ENCODE measurements at places on chromosomes 12 and 14.

- no peak for DNase-seq
Measured at GRCh38 chr14:32319368-32320049, 9.6 kb upstream of the AKAP6 start.

DNA sequence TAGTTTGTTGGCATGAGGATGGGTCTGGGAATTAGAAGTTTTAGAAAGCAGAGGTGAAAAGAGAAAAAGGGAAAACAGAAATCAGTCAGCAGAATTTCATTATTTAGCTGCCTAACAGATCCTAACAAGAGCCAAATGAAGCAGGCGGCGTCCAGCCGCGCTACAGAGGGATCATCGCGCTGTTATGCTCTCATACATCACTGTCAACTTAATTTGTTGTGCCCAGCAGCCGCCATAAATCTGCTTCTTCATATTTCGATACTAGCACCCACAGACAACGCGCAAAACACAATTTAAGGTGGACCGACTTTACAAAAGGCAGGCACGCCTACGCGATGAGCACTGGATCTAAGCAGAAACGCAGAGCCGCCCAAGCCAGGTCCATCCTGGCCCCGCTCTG lies 66.7 kb downstream of the SETD3 start:
- no peak for DNase-seq

- DNase-seq: no peak
Measured at GRCh38 chr12:118417942-118418341, 41.6 kb downstream of the SUDS3 start.

GRCh38 chr12:131834798-131835615 lies 6.8 kb downstream of the MMP17 start:
- DNase-seq: no peak

- no peak for DNase-seq
Measured at GRCh38 chr12:51472984-51473383, 48.4 kb downstream of the SLC4A8 start.

GRCh38 chr14:92841930-92842329 lies 47.8 kb downstream of the GOLGA5 start:
- DNase-seq: no peak

GRCh38 chr14:82655770-82656169 lies 1122.1 kb upstream of the SEL1L start:
- no peak for DNase-seq

GRCh38 chr14:39576736-39577135 lies 144.5 kb upstream of the FBXO33 start:
- no peak for DNase-seq

DNA sequence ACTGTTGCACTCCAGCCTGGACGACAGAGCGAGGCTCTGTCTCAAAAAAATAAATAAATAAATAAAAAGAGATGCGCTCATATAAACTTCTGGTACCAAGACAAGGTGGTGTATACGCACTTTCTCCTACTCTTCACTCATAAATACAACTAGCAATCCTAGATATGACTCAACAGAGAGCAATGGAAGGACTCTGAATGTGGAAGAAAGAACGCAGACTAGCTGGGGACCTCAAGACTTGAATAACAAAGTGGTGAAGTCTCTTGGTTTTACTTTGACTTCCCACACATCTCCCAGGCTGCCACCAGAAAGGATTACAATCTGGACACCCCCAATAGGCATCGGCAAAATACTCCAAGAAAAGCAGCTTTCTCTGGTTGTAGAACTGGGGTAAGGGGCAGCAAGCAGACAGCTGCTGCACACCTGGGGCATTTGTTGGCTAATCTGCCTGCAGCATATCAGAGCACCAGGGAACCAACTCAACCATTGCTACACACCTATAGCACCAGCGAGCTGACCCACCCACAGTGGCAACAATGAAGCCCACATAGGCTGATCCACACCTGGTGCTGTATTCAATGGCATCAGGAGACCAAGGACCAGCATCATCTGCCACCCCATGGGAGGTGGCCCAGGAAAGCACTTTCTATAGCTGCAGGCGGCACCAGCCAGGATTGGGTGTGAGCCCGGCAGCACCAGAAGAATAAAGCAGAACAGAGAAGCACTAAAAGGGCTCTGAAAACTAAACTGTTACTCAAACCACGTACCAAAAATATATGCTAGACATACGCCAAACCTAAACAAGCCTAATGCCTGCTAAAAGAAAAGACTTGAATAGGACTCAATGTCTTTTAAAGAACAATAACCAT lies 1231.7 kb upstream of the TMEM132C start:
- no peak for DNase-seq

- no peak for DNase-seq
Measured at GRCh38 chr12:106171117-106171750, 32.5 kb upstream of the NUAK1 start.

- no peak for DNase-seq
Measured at GRCh38 chr14:91029456-91030217, 30.8 kb downstream of the RPS6KA5 start.

GRCh38 chr14:89493406-89493805 lies 76.4 kb upstream of the FOXN3 start:
- DNase-seq: no peak

GRCh38 chr14:89332031-89332430 lies 85.0 kb downstream of the FOXN3 start:
- peak; percentile 42 for DNase-seq

DNA sequence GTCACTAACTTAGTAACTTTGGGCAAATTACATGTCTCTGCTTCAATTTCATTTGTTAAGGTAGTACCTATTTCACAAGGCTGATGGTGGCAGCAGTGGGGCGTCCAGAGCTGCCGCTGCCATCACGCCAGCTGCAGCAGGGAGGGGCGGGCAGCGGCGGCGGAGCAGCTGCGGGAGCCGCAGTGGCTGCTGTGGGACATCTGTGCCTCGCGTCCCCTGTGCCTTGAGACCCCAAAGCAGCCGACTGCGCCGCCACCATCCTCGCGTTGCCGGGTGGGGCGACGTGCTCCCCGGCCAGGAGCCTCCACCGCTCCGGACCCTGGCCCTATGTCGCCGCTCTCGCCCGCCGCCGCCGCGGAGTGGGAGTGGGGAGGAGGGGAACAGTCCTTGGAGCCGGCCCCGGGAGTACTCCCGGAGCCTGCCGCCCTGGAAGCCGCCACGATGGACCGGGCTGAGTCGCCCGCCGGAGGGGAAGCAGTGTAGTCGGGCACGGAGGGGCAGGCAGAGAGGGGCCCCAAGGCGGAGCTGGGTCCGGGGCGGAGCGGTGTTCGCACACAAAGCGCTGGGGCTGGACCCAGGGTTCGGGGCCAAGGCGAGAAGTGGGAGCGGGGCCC lies 51.4 kb downstream of the A2M start:
- DNase-seq: peak; percentile 65

GRCh38 chr14:53187921-53188463 lies 34.9 kb upstream of the DDHD1 start:
- no peak for DNase-seq

GRCh38 chr12:111440631-111441030 lies 34.9 kb downstream of the SH2B3 start:
- no peak for DNase-seq

DNA sequence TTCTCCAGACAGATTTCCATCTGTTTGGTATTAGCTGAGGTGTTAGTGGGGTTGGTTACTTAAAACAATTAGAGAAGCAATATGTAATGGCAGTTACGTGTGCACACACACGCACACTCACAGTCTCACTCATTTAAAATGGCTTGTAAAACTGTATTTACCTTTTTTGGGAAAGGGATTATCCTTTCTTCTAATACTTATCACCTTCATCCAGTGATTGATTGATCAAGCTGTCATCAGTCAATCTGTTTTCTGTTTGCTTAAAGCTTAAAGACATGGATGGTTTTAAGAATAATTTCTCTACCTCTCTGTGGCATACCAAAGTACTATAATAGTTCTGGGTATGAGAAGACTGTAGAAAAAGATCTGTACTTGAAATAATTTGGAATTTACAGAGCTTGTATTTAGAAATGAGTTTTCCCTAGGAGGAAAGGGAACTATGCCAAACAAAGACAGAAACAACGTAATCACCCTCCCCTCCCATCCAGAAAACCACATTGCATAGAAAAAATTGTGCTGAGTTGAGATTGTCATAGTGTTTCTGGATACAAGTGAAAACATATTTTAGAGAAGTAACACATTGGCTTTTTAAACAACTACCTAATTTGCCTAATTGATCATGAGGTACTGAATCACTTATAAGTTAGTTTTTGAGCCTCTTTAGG lies 455.8 kb downstream of the PCNX1 start:
- DNase-seq: peak; percentile 24

DNA sequence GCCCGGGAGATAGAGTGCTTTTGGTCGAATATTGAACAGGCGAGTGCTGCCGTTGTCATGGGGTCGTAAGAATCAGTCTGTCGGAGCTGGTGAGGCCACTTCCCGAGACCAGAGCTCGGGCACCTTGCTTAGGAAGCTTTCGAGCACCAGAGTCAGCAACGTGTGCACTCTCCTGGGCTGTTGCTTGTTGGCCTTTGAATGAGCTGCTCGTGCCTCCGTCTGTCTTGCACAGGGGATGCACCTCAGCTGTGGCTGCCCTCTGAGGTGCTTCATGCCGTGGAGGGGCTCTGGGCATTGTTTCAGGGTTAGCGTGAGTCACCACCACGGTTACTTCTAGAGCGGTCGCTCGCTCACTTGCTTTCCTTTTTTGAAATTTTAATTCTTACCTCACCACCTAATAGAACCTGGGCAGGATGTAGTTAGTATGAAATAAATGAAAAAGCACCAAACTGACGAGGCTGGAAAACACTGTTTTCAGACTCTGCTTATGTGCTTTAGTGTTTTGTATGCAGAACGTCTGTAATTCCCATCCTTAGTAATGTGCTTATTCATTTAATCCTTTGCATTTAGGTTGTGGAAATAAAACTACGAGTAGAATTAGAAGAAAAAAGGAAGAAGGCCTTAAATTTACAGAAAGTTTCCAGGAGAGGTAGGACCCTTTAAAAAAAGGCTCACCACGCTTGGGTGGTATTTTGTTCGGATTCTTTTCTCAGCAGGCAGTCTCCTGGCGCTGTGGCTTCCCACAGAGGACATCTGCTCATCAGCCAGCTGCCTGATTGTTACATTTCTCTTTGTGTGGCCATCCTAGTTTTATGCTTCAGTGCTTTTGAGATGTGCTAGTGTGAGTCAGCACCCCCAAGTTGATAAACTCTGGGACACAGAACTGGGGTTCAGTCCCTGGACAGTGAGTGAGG lies 40.6 kb downstream of the EP400 start:
- no peak for DNase-seq

DNA sequence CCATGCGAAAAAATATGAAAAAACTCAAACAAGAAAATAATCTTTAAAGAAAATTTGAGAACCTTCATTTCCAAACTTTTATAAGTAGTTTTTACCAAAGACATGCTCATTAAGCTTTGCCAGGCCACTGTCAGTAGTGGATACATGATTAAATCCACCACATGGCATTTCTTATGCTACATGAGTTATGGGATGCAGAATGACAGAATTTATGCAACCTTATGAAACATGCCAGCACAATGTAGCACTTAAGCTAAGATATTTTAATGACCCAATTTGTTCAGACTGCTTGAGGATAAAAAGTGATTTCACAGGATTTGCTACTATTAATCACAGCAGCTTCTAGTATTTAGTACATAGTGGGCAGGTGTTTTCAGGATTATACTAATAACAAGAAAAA lies 123.3 kb downstream of the ATP23 start:
- no peak for DNase-seq

DNA sequence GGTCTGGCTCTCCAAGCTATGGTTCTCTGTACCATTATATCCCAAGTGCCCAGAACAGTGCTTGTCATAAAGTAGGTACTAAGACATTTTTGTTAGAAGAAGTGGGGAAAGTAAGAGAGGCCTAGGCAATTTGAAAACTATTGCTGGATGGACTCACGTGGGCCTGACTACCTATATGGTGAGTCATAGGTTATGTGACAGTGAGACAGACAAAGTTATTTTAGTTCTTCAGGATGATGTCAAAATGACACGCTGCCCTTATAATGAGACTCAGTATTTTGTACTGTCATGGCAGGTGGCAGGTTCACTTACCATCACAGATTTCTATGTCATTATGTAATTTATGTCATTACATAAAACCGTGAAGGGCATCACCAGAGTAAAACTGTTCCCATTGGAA lies 53.1 kb downstream of the PARP11 start:
- no peak for DNase-seq

DNA sequence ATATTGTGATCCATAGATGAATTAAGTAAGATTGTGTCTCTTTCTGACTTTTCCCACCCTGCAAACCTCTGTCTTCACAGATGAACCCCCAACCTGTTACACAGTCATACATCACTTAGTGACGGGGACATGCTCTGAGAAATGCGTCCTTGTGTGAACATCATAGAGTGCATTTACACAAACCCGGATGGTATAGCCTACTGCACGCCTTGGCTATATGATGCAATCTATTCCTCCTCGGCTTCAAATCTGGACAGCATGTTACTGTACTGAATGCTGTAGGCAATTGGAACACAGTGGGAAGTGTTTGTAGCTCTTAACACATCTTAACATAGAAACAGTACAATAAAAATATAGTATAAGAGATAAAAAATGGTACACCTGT lies 7.4 kb upstream of the TESPA1 start:
- peak; percentile 36 for DNase-seq

DNA sequence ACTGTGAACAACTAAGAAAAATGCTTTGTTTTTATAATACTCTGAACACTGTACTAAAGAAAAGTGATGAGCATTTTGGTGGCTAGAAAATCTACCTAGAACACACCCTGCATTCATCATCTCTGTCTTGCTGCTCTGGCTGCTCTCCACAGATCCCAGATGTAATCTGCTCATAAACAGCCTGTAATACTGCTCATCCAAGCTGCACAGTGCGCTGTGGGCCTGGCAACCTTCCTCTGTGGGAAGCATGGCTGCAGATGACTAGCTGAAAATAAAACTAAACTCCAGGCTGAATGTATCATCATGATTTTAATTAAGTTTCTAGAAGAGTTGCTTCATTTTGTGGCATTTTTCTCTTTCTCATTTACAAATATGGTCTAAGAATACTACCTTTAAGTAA lies 200.7 kb downstream of the SLC2A13 start:
- DNase-seq: no peak

- DNase-seq: peak; percentile 17
Measured at GRCh38 chr14:76235628-76236027, 83.9 kb downstream of the GPATCH2L start.

GRCh38 chr12:105466901-105467598 lies 136.6 kb downstream of the C12orf75 start:
- DNase-seq: no peak

- DNase-seq: peak; percentile 69
Measured at GRCh38 chr14:71400871-71401321, 493.6 kb downstream of the PCNX1 start.

DNA sequence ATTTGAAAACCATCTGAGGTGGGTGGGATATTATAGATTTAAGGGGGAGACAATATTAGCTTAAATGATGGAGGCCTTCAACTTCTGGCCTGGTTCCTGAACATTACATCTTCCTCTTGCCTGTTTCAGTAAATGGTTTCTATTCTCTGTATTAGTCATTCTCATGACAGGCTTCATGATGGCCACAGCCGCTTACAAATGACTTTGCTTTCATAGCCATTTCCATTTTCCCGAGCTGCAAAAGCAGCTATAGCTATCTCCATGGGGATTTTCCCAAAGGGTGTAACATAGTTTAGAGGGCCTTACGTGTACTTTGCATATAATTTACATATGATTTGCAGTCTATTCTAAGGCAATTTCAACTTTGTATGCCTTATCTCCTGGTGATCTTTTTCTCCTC lies 121.8 kb downstream of the NRXN3 start:
- DNase-seq: peak; percentile 42

GRCh38 chr14:81990312-81990761 lies 456.7 kb upstream of the SEL1L start:
- DNase-seq: peak; percentile 57

- peak; percentile 65 for DNase-seq
Measured at GRCh38 chr14:102805371-102805891, 28.2 kb downstream of the TRAF3 start.

Measured in GM12865 (cell line).